H9 (cell line): ENCODE measurements at places on chromosomes 7 and 10. TPM values are rescaled to one million over a fixed set of nuclear protein-coding genes. Genes with fewer than 3 reads are reported as not detected.

The PNLIP gene
- not detected in 2 replicates for total RNA-seq

The NKX1-2 gene
- total RNA-seq = 14.9 and 15.3 TPM in 2 replicates

The OR2A42 gene
- total RNA-seq = not detected in 2 replicates

The CDH23 gene
- total RNA-seq = 1.1 and 2.1 TPM in 2 replicates

The PNLIPRP1 gene
- not detected in 2 replicates for total RNA-seq

The GPR85 gene
- total RNA-seq = not detected in 2 replicates

The INHBA gene
- 1.6 and 1.7 TPM in 2 replicates for total RNA-seq

The CYP3A7 gene
- not detected in 2 replicates for total RNA-seq

The FXYD4 gene
- total RNA-seq = not detected in 2 replicates

The CRYGN gene
- total RNA-seq = 0.79 and 1.8 TPM in 2 replicates

The GLUD1 gene
- 101 and 102 TPM in 2 replicates for total RNA-seq
